ENCODE measurements at places on chromosomes 7 and 10.

- ATAC-seq, result no peak
Measured at GRCh38 chr7:70595755-70596597, 536.0 kb upstream of the GALNT17 start.

DNA sequence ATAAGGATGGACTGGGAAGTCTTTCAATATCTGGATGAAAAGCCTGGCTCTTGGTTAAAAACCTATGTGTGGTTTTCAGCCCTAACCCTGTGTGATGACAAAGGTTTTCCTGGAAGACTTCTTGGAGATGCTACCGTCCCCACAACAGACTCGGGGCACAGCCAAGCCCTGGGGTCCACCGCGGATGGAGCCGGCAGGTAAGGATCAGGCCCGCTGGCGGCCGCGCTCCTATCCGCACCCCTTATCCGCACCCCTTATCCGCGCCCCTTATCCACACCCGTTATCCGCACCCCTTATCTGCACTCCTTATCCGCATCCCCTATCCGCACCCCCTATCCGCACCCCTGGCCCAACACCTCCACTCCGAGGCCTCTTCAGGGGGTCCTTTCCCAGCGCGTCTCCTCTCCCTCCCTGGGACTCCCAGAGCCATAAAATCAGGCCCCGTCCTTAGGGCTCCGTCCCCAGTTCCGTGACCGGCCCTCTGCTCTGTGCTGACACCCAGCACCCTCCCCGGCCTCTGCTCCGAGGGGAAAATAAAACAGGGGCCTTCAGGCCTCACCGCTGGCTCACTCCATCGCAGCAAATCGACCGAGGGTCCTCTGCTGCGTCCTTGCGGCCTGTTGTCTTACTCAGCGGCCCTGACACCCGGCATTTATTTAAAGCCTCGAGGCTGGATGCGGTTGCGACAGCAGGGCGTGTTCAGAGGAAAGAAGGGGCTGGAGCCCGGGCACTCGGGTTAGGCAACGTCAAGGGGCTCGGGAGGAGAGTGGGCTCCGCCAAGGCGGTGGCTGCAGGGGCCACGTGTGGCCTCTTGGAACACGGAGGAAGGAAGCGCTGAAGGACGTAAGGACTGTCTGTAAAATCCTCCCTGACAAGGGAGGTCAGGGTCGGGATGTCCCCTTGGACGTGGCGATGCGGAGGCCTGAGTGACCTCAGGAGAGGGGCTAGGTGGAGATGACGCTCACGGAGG lies 215.1 kb upstream of the ADARB2 start:
- ATAC-seq, result no peak

DNA sequence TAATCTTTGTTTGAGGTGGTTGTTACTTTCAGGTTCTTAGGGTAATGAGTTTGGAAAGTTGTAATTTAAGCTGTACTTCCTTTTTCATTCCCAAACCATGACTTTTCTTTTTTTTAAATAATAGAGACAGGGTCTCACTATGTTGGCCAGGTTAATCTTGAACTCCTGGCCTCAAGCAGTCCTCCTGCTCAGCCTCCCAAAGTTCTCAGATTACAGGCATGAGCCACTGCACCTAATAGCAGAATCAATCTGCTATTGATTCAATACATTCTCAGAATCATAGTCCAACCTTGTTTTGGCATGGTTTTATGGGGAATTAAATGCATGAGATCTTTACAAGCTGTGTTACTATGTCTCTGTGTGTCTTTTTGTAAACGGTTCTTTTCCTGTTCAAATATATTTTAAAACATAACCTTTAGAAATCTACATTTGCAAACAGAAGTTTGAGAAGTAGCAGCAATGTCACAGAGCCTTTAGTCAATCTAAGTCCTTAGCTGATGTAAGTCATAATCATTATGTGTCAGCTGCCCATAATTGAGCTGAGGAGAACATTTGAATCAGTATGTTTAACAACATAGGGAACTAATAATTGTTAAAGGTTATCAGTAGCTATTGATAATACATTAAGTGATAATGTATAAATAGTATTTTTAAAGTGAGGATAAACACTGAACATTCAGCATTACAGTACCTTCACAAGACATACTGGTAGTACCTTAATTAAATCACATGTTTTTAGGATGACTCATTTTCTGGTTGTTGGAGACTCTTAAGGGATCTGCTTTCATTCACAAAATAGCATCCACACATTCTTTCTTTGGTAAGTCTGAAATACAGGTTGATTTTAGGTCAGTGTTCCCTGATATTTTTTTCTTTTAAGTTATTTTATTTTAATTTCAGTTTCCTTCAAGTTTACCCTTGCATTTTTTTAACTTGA lies 8.8 kb downstream of the INPP5F start:
- ATAC-seq, result peak; percentile 57

DNA sequence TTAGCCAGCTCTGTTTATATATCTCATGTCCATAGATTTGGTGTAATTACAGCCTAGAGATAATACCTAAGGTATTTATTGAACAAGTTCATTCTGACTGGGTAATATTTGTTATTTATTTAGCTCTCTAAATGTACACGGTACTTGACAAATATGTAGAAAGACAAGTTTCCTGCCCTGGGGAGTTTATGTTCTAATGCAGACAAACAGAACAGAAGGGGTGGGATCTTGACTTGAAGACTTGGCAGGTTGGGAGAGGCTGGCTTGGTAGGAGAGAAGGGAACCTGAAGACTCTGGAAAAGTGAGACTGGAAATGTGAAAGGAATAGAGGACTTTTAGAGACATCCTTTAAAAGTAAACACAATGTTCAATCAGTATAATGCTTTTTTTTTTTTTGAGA lies 97.7 kb upstream of the CDK6 start:
- no peak for ATAC-seq

DNA sequence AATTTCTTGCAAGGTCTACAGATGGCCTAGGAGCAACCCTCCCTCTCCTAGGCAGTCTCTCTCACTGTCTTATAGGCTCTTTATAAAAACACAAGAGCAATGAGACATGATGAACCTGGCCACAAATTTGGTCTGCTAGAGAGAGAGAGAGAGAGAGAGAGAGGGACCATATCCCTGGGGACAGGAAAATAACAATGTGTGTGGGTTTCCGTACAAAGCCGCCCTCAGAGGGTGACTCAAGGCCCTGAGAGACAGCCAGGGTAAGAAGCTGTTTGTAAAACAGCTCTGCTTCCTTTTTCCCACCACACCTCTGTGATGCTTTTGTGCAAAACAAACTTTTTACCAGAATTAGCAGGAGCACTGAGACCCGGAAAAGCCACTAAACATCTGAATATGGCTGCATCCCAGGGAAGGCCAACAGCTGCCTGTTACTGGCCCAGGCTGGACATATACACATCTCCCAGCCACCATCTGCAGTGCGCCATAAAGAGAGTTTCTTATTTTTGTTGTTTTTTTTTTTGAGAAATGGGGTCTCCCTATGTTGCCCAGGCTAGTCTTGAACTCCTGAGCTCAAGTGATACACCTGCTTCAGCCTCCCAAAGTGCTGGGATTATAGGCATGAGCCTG lies 18.4 kb downstream of the GIMAP5 start:
- peak; percentile 71 for ATAC-seq

- ATAC-seq, result no peak
Measured at GRCh38 chr10:75542906-75543305, 111.5 kb downstream of the LRMDA start.

DNA sequence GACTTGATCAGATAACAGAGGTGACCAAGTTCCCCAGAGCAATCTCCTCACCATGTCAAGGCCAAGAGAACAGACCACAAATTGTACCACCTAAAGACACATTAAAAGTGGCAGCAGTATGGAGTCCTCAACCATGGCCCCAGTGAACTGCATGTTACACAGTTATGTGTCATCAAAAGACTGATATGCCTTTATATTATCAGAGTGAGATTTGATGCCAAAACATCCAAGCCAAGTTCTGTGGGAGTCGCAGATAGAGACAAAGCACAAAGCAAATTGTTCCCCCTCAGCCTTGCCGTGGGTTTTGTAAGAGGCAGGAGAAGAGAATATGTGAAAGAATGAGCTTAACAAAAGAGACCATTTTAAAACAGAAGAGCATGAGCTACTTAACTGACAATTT lies 39.2 kb upstream of the TES start:
- no peak for ATAC-seq

GRCh38 chr7:108716783-108717182 lies 147.1 kb downstream of the DNAJB9 start:
- ATAC-seq, result no peak

DNA sequence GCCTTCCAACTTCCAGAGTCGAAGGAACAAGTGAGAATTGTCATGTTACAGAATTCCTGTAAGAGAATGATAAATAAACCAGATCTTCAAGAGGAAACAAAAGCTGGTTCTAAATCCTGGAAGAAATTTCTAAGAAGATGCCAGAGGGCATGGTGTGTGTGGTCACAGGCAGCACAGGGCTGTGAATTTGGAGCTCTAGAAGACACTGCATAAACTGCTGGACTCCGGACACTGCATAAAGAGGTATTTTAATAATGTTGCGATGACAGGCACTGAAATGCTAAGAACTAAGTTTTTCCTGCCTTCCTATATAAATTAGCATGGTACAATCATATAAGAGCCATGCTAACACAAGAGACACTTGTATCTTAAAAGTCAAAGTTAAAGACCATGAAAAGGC lies 86.0 kb downstream of the LARP4B start:
- ATAC-seq, result no peak

GRCh38 chr10:33487014-33487776 lies 152.7 kb upstream of the NRP1 start:
- no peak for ATAC-seq

DNA sequence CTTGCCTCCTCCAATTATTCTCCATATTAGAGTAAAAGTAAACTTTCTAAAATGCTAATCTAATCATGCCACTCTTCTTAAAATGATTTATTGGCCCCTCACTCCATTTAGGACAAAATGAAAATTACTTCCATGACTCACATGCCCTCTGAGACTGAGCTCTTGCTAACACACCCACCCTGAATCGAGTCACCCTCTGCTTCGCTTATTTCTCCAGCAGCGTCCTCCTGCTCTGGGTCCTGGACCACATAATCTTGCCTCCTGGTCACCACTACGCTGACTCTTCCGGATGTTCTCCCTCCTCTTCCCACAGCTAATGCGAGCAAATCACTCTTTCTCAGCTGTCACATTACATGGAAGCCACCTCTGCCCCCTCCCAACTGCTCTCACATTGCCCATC lies 384.0 kb upstream of the FZD8 start:
- no peak for ATAC-seq

GRCh38 chr7:81767926-81768325 lies 1.9 kb downstream of the HGF start:
- no peak for ATAC-seq

GRCh38 chr7:65809259-65809981 lies 63.5 kb upstream of the VKORC1L1 start:
- ATAC-seq, result peak; percentile 41

GRCh38 chr10:60803433-60803832 lies 25.2 kb downstream of the CDK1 start:
- no peak for ATAC-seq

DNA sequence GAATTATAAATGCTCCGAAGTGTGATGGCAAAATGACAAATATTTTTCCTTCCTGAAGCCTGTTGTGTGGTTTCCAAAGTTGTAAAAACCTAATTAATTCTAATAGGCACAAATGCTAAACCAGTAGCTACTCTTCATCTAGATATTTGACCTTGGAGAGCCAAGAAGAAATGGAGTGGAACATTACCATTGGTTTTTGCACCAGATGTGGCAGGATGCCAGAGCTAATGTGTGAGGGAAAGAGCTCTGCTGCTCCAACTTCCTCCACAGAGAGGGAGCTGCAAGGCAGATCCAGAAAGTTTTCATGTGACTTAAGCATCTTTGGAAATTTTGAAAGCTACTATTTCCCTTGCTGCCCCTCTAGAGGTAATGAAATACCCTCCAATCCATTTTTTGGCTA lies 65.1 kb upstream of the HPS1 start:
- ATAC-seq, result no peak

GRCh38 chr7:28144266-28144665 lies 36.3 kb downstream of the JAZF1 start:
- ATAC-seq, result no peak

GRCh38 chr10:101817337-101818118 lies 716 bp downstream of the OGA start:
- peak; percentile 0 for ATAC-seq
